SK-MEL-5 (cell line): ENCODE measurements at places on chromosomes 7 and 10.
A peak's percentile ranks its signal among the peaks of the same experiment; 100 is the strongest.

- no peak for DNase-seq
Measured at GRCh38 chr10:116910910-116911309, 61.6 kb downstream of the ENO4 start.

GRCh38 chr10:130128062-130128781, 8.0 kb upstream of the GLRX3 start:
- no peak for DNase-seq

- peak; percentile 85 for DNase-seq
Measured at GRCh38 chr10:23067939-23068775, 27.2 kb upstream of the MSRB2 start.

DNA sequence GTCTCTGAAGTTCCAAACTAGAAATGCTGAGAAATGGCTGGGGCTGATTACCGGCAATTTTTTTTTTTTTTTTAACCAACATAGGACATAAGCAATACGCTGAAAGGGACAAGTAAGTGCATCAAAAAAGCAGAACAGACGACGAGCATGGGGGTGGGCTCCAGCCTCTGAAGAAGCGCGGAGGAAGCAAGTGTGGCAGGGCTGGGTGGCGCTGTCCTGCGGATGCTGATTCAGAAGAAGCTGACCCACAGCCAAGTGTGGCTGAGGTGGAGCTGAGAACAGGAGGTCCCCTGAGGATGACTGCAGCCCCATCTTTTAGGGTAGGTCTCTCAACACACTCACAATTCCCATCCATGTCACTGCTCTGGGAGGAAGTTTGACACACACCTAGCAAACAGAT, 65.6 kb downstream of the CTBP2 start:
- DNase-seq: no peak

DNA sequence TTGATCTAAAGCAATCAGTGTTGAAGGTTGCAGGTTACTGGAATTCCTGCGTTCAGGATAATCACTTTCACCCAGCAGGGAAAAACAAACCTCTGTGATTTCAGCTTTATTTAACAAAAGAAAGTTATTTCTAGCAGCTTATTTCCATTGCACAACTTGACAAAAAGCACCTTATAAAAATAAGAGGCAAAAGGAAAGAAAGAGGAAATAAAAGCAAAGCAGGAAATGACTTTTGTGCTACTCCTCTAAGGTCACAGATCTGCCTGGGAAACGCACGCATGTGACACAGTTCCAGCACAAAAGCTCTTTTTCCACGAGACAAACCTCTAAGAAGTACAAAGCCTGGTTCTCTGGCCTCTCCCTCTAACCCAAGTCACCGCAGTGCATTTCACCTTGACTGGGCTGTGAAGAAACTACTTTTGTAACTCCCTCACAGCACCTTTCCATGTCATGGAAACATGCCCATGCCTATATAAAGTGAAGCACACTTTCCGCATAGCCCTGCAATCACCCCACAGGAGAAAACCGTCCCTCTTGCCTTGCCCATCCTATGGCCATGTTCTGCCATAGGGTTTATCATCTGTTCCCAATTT, 870 bp downstream of the ANK3 start:
- peak; percentile 6 for DNase-seq

- no peak for DNase-seq
Measured at GRCh38 chr10:34343764-34344163, 471.3 kb downstream of the PARD3 start.

DNA sequence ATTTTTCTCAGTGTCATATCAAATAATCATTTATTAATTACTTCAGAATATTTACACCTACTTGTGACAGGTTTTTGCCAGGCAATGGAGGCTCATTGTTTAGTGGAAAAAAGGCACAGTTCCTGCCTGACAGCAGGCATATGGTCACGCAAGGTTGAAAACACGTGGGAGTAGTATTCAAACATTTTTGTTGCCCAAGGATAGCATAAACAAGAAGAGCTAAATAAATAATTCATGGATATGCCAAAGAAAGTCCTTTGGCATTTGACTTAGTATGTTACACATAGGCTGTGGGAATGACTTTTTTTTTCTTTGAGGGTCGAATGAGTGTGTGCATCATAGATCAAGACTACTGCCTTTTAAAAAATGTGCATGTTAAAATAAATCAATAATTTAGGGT, 120.5 kb upstream of the SEMA3E start:
- no peak for DNase-seq

- peak; percentile 58 for DNase-seq
Measured at GRCh38 chr10:111297351-111297848, 220.6 kb downstream of the ADRA2A start.

- no peak for DNase-seq
Measured at GRCh38 chr7:99035723-99036545, 108.0 kb downstream of the SMURF1 start.

GRCh38 chr10:128912568-128913311, 554.3 kb upstream of the MGMT start:
- no peak for DNase-seq

- no peak for DNase-seq
Measured at GRCh38 chr7:66143876-66144332, 29.3 kb downstream of the CRCP start.

DNA sequence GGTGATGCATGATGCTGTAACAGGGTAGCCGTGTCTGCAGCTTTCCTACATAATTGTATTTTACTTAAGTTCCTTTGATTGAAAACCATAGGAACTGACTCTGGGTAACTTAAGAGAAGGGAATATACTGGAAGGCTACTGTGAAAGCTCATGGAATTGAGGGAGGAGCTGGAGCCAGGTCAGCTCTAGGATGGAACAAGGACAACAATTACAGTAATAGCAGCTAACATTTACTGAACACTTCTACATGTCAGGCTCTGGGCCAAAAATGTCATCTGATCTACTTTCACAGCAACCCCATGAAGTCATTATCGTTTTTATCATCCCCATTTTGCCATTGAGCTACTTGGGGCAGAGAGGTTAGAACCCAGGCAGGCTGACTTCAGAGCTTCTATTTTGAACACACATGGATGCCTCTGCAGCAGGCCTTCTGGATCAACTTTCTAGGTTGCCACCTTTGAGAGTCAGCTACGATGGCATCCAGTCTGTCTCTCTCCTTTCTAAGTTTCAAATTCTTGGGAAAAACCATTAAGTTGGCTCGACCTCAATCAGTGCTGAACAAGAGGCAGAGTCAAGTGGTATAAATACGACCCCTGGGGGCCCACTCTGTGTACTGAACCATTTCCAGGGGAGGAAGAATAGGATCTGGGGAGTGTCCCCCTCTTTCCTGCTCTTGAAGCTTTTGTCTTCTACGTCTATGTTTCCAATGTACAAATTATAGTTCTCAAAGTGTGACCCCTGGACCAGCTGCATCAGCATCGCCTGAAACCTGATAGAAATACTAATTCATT, 272.3 kb upstream of the PLPP4 start:
- DNase-seq: no peak

GRCh38 chr7:85776691-85777345, 590.0 kb upstream of the SEMA3D start:
- no peak for DNase-seq

GRCh38 chr7:140176122-140176701, 571 bp downstream of the KDM7A start:
- DNase-seq: no peak

- DNase-seq: no peak
Measured at GRCh38 chr10:15789793-15790525, 70.2 kb upstream of the ITGA8 start.

GRCh38 chr10:753530-753929, 64.1 kb upstream of the DIP2C start:
- no peak for DNase-seq

DNA sequence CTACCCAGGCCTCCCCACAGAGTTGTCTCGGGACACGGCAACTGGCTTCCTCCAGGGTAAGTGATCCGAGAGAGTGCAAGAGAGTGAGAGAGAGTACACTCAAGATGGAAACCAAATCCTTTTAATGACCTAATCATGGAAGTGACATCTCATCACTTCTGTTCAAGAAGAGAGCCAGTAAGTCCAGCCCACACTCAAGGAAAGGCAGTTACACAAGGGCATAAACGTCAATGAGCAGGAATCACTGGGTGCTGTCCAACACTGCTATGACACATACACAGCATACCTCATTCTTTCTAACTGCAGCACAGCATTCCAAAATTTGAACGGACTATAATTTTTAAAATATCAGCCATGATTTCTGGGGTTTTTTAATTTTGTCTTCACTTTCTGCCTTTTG, 29.3 kb upstream of the OSBPL3 start:
- no peak for DNase-seq

DNA sequence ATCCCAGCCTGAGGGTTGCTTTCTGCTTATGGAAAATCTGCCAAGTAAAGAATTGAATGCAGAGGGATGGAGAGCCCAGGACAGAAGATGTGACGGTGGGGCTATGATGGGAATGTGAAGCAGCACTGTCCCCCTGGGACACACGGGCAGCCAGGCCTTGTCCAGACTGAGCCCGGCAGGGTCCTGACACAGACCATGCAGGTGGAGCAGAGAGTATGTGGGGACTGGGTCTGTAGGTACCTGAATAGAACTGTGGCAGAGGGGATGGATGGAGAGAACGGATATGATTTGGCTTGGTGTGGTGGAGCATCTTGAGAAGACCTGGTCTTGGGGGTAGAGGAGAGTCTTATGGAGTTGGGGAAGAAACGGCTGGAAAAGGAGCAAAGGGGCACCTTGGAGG, 732 bp upstream of the LRRC18 start:
- DNase-seq: no peak

GRCh38 chr7:93835702-93836101, 54.9 kb downstream of the TFPI2 start:
- no peak for DNase-seq

DNA sequence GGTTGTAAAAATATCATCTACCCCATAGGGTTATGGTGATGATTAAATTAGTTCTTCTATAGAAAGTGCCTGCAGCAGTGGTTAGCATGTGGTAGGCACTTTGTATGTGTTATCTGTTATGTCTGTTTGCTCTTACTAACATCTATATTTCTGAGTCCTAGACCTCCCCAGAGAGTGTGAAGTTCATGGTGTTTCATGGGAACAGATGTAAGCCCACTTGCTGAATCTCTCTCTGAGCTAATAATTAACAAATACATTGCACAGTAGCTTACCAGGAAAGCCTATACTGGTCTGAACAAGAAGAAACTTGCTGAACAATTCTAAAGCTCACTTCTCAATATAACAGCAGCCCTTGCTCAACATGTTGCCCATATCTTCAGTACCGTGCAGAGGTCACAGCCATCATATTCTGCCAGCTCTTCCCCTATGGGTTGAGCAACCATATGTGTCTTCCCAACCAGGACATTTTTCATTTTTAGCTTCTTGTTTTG, 100.1 kb downstream of the NPSR1 start:
- DNase-seq: no peak

GRCh38 chr7:104767826-104768536, 246.0 kb upstream of the KMT2E start:
- DNase-seq: peak; percentile 99

- no peak for DNase-seq
Measured at GRCh38 chr10:124614003-124614659, 130.0 kb downstream of the FAM53B start.

- no peak for DNase-seq
Measured at GRCh38 chr7:123539871-123540270, 5.5 kb upstream of the IQUB start.

DNA sequence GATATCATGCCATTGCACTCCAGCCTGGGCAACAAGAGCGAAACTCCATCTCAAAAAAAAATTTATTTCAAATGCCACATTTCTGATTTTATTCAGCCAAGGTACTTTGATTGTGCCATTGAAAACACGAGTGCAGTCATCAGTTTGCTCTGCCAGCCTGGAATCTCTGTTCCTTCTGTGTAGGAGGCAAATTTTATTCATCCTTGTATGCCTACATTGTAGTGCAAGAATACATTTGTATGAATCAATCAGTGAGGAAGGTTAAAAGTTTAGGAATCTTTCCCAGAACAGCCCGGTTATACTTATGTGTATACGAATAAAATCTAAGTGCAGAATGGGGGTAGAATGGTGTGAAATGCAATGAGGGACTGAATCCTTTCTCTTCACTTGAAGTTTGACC, 886 bp upstream of the TET1 start:
- no peak for DNase-seq

DNA sequence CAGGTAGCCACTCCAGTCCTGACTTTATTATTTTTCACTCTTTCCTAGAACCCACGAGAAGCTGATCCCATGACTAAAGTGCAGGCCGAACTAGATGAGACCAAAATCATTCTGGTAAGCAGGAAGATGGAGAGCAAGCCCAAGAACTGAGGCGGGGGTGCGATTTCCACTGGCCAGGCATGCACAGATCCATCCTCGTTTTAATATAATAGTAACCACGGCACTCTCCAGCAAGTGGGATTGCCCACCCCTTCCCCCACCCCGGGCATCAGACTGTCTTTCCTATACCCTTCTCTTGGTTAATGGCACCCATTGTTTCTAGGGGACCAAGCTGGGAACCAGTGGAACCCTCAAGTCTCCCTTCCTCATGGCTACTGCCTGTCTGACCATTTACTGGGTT, 7.3 kb downstream of the YKT6 start:
- no peak for DNase-seq

DNA sequence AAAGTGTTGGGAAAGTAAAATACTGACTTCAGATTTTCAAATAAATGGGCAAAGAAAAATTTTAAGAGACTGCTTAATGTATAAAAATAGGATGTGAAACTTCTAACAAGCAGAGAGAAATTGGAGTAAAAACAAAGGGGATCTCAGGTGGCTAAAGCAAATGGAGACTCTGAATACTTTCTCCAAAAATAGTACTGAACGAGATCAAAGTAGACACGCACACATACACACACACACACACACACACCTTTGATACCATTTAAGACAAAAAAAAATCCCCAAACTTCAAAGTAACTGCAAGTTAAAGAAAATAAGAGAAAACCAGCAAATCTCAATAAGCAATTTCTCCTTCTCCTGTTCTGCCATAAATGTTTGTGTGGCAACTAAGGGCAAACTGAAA, 307.3 kb downstream of the CRPPA start:
- no peak for DNase-seq

- no peak for DNase-seq
Measured at GRCh38 chr7:131797841-131798240, 241.4 kb upstream of the PODXL start.

DNA sequence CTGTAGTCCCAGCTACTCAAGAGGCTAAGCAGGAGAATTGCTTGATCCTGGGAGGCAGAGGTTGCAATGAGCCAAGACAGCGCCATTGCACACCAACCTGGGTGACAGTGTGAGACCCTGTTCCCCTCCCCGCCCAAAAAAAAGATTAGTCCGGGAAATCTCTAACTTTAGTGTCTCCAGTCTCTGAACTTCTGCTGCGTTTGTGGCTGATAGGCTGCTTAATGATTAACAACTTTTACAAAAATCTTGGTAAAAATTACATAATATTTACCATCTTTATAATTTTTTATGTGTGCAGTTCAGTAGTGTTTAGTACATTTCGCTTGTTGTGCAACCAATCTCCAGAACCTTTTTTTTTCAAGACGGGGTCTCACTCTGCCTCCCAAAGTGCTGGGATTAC, 9.7 kb upstream of the PLAU start:
- DNase-seq: no peak

DNA sequence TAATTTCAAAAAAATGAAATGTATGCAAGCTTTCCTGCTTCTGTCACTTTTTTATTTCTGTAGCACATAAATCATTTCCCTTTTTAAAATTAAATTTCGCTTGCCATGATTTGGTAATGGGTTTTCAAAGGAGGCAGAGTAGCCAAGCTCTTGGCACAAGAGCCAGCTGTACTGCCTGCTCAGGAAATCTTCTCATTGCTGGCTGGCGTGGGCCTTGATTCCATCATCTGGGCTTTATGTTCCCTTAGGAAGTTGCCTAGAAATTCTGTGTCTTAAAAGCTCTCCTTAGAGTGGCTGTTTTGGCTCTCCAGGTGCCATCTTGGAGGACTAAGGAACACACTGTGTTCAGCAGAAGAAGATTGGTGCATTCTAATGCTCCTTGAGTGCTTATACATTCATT, 107.4 kb downstream of the ARID5B start:
- no peak for DNase-seq

- peak; percentile 36 for DNase-seq
Measured at GRCh38 chr10:23886355-23886754, 322.6 kb upstream of the KIAA1217 start.
